ENCODE measurements at places on chromosomes 6 and 20.

- DNase-seq: no peak
Observed at GRCh38 chr6:90285611-90286381, 10.8 kb downstream of the BACH2 start.

GRCh38 chr6:125814481-125814880, 23.7 kb downstream of the NCOA7 start:
- no peak for DNase-seq

DNA sequence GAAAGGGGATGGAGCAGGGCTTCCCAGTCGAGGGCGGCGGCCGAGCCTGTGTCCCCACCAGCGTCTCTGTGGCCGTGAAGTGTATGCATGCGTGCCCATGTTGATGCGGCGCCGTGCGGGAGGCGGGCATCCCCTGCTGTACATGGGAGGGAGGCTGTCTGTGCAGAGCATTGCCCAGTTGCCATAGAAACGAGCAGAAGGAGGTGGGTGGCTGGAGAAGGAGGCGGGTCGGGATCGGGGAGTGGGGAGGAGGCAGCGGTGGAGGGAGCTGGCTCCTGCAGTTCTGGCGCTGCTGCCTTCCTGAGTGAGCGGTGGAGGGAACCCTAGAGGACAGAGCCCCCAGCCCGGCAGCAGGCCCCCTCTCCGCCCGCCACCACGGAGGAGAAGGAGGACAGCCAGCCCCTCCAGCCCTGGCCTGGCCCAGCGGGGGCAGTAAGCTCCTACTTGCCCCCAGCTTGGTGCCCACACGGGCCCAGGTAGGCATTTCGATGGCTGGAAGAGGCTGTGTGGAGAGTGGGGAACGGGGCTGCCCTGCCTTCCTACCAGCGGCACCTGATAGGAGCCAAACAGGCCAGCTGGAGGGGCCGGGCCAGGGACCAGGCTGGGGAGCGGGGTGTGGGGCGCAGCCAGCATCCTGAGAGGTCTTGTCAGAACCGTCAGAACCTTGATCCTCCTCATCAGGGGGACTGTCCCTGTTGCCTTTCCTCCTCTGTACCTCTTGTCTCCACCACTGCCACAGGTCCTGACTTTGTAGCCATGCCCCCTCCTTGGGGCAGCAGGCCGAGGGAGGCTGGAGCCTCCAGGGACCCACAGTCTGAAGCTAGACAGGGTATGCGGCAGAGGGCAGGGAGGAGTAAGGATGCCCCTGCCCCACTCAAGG, 41.3 kb downstream of the SPDEF start:
- no peak for DNase-seq

- no peak for DNase-seq
Observed at GRCh38 chr6:108254433-108255410, 6.1 kb downstream of the SNX3 start.

- no peak for DNase-seq
Observed at GRCh38 chr6:166105341-166106075, 62.1 kb downstream of the TBXT start.

DNA sequence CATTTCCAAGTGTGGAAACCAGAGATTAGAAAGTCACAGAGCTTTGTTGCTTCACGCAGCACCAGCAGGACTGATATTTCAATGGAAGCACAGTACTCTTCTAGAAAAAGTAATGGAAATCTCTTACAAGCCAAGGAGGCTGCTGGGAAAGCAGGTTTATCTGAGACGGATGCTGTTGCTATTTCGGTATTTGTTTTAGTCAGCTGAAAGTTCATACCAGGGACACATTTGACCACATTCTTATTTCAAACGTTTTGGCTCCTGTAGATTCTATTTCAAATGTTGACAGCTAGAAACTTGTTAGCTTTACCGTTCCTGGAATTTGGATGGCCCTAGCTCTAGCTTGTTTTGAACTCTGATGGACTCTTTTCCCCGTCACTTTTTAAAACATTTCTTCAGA, 3.7 kb upstream of the TMEM242 start:
- DNase-seq: no peak

- no peak for DNase-seq
Observed at GRCh38 chr20:17525650-17526049, 5.5 kb downstream of the BFSP1 start.

DNA sequence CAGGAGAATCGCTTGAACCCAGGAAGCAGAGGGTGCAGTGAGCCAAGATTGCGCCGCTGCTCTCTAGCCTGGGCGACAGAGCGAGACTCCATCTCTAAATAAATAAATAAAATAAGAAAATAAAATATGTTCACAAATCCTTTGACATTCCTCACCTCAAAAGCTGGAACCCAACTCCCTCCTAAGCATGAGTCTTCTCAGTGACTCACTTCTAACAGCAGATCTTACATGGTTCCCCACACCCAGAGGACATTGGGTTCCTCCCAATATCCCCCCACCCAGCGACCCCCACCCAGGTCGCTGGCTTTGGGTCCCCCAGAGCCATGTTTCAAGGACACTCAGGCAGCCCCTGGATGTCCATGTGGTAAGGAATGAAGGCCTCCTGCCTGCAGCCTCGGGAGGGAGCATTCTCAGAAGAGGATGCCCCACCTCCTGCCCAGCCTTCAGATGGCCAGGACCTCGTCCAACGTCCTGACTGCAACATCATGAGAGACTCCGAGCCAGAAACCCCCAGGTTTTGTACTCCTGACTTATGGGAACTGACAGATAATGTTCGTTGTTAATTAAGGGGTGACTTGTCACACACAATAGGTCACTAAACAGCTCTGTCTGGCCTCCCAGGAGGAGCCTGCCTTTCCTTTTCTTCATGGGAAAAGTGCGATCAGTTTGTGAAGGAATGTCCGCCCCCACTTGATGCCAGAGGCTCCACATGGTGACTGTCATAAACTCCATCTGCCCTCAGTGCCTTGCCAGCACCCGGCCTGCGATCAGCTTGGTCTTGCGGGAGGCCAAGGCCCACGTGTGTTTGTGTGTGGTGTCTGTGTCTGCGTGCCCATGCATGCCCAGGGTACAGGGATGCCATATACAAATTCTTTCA, 10.1 kb upstream of the GMEB2 start:
- no peak for DNase-seq

- peak; percentile 59 for DNase-seq
Observed at GRCh38 chr6:137823826-137824555, 43.1 kb upstream of the TNFAIP3 start.

- DNase-seq: peak; percentile 19
Observed at GRCh38 chr6:169723991-169724493, 258 bp downstream of the PHF10 start.

GRCh38 chr6:15380351-15380750, 134.5 kb downstream of the JARID2 start:
- no peak for DNase-seq

GRCh38 chr6:52317841-52318581, 33.5 kb upstream of the MCM3 start:
- DNase-seq: no peak

DNA sequence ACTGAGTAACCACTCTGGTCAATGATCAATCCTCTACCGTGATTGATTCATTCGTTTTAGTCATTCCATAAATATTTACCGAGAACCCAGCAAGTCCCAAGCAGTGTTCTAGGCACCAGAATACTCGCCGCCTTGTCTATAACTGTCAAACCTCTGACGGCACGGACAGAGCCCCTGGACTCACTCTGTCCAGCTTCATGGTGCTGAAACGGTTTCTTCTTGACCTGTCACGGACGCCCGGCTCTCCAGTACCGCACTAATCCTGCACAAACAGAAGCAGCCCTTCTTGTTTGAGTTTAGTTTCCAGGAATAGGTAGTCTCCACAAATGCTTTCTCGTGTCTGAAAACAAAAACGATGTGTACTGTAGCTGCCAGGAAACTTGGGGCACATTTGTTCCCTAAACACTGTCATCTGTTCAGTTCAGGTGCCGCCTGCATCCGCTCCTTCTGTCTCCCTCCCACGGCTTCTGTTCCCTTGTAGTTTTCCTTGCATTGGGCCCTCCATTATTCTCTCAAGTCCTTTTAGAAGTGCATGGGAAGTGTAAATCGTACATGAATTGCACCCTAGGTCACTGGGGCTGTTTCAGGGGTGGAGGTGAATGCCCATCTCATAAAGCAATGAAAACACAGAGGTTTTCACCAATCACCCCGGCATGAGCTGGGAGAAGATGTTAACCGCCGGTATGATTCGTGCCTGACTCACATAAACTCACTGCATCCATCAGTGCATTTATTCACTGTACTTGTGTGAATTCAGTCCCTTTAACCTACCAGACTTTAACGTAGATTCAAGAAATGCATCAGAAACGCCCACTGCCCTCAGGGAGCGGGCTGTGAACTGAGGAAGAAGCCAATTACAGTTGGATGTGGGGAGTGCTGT, 209.3 kb upstream of the CDH4 start:
- DNase-seq: no peak

GRCh38 chr6:33886673-33887144, 82.9 kb upstream of the MLN start:
- no peak for DNase-seq

GRCh38 chr6:62465206-62465605, 179.2 kb upstream of the KHDRBS2 start:
- no peak for DNase-seq

- no peak for DNase-seq
Observed at GRCh38 chr6:2863901-2864300, 22.2 kb upstream of the SERPINB1 start.

DNA sequence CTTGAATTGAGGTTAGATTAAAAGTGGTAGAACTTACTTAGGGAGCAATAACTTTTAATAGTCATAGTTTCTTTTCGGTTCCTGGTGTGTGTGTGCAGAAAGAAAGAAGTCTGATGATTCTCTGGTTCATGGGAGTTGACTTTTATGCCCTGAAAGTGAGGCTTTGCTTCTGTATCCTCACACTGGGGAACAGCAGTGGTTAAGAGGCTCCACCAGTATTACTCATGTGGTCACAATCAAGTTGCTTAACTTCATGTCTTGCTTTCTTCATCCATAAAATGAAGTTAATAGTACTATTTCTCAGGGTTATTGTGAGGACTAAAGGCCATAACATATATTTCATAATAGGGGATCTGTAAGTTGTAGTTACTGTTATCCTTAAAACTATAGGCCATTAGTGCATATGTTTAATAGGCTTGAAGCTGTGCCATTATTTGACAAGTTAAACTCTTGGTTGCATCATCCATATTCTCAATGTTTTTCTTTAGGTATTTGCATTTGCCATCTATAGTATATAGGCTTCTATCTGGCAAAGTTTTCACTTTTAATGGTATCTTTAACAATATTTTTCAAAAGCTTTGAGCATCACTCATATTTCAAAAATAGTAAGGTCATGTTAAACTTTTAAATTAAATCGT, 262.4 kb downstream of the PLCB1 start:
- no peak for DNase-seq

GRCh38 chr20:19944772-19945459, 72.2 kb upstream of the NAA20 start:
- DNase-seq: no peak

DNA sequence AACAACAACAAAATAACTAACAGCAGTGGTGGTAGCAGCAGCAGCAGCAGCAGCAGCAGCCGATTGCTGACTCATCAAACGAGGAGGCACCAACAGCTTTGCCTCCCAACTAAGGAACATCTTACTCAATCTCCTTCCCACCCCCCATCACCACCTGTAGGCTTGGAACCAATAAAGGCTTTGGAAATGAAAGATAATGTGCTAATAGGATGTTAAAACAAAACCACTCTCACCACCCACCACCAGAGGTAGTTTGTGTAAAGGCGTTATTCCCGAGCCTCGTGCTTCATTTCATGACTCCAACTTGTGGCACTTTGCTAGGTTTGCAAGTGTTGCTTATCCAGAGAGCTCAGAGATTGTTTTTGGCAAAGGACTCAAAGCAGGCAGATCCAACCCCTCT, 346.5 kb downstream of the CD83 start:
- no peak for DNase-seq

- DNase-seq: no peak
Observed at GRCh38 chr20:42604998-42605956, 584.4 kb downstream of the PTPRT start.

- no peak for DNase-seq
Observed at GRCh38 chr6:158481690-158482473, 78.0 kb upstream of the TMEM181 start.

- no peak for DNase-seq
Observed at GRCh38 chr6:131636880-131637792, at the start of gene ENPP3. ENPP3 (plus strand) TSS chr6:131637302; CDS start chr6:131637385, 83 bp downstream.

DNA sequence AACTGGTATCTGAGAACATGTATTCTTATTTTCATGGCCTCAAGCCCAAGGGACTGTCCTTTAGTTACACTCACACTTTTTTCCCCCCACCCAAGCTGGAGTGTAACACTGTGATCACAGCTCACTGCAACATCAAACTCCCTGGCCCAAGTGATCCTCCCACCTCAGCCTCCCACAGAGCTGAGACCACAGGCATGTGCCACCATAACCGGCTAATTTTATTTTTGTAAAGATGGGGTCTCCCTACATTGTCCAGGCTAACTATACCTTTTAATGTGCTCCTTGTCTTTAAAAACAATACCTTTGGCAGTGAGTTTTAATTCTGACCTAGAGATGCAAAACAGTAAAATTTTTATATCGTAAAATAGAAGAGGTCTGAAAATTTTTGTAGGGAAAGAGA, 48.2 kb upstream of the FAM83C start:
- DNase-seq: no peak

- no peak for DNase-seq
Observed at GRCh38 chr6:153031335-153031955, 28.9 kb upstream of the MTRF1L start.

- no peak for DNase-seq
Observed at GRCh38 chr6:47371139-47371869, 61.6 kb upstream of the TNFRSF21 start.

DNA sequence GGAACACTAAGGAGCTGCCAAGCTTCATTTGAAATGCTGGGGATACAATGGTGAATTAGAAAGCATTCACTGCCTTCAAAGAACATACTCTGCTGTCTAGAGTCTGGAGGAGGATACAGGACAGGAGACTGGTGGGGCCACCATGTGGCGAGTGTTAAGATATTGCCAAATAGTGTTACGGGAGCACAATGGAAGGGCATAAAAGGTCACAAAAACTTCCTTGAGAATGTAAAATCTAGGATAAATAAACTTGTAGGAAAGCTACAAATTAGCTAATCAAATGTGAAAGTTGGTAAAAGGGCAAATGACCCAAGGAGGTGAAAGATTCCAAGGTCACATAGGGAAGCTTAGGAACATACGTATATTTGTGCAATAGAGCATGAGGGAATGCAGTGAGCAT, 271.7 kb downstream of the RFPL4B start:
- DNase-seq: no peak

- DNase-seq: no peak
Observed at GRCh38 chr20:21251278-21251677, 51.9 kb upstream of the XRN2 start.

DNA sequence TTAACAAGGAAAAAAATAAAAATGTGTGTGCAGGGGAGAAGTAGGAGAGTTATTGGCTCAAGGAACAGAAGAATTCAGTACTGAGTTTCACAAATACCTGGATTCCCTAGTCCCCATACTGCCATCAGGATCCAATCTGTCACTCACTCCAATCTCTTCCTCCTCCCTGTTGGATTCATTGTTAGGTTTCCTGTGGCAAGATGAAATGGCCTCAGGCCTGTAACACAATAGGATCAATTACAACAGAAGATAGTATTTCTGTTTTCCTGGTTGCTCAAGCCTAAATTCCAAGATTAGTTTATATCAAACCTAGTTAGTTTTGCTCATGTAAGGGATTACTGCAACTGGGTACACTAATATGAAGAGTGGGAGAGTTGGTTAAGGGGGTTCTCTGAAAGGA, 24.4 kb downstream of the HCRTR2 start:
- DNase-seq: no peak

GRCh38 chr6:108953681-108954080, 105.5 kb downstream of the ARMC2 start:
- DNase-seq: no peak
